Activated CD4-positive, alpha-beta T cell treated with anti-CD3 and anti-CD28 coated beads for 4 hours (primary cell): ENCODE measurements at places on chromosomes 6 and 20.

- DNase-seq = no peak
These were observed 71.1 kb downstream of the BFSP1 start for GRCh38 chr20:17460119-17460518.

DNA sequence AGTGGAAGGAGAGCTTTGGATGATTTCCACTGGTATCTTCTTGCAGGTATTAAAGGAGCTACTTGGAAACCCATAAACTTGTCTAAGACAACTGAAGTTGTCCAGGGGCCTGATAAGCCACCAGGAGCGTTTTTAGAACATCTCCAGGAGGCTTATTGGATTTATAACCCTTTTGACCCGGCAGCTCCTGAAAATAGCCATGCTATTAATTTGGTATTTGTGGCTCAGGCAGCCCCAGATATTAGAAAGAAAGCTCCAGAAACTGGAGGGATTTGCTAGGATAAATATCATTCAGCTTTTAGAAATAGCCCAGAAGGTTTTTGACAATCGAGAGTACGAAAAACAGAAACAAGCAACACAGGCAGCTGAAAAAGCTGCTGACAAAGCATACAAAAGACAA lies 461.0 kb upstream of the HTR1E start:
- no peak for DNase-seq

GRCh38 chr20:37282556-37282955 lies 6.9 kb upstream of the MANBAL start:
- DNase-seq = no peak

DNA sequence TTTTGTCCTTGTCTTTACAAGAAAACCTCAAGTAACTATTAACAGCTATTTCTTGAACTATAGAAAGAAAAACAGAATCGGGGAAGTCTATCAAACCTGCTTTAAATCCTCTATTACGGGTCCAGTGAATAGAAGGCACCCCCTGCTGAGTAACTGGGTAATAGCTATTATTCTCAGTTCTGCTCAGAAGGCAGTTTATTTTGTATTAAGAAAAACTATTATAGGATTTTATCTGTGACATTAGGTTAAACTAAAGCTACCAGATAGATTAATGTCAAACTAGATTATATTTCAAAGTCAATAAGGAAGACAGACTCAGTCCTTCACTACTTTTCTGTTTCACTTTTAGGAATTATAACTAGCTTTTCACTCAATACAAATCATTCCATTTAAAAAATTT lies 93.7 kb downstream of the DST start:
- DNase-seq = no peak

DNA sequence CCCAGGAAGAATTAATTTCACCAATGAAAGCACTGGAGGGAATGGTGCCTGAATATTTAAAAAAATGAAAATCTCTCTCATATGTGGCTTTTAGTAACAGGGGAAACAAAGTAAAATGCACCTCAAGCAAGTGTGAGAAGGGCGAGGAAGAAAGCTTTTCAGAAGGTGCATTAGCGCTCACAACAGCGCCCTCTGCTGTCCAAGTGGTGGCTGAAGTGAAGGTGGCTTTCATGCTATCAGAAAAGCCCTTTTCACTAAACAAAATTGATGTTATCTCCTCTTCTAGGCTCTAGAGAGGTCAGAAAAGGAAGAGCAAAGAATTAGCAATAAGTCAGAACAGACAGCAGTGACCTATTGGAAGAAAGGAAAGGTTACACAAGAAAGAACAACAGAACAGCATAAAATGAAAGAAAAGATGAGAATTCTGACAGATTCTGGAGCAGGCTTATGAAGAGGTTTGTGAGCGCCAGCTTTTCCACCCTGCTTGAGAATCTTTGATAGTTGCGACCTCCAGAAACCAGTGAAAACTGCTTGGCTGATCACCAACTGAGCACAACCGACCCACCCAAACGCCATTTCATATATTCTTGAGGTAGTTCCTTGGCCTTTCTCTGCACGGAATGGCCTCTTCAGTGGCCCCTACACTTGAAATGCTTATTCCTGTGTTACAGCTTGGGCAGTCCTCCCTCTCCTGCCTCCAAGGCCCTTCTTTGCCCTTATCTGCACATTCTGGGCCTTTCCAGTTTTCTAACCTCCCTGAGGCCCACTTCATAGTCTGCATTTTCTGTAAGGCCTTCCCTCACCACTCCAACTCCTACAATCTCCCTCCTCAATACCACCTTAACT lies 45.3 kb downstream of the SMLR1 start:
- peak; percentile 73 for DNase-seq

DNA sequence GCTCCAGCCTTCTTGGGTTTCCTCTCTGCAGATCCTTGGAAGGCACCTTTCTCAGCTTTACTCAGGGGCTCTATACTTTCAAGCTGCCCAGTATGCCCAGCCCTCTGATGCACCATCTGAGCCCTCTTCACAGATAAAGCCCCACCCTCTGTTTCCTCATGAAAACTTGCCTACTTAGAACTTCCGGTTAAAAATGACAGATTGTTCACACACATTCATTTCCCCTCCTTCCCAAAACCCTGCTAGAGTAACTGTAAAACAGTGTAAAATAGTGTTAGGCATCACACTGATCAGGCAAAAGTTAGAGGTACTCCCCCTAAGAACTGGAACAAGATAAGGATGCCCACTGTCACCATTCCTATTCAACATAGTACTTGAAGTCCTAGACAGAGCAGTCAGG lies 14.0 kb upstream of the GCM1 start:
- DNase-seq = no peak

GRCh38 chr6:24858177-24858653 lies 59.5 kb upstream of the ARMH2 start:
- no peak for DNase-seq

GRCh38 chr6:373773-374724 lies 17.5 kb upstream of the IRF4 start:
- DNase-seq = no peak

GRCh38 chr6:132304891-132305305 lies 96.4 kb downstream of the MOXD1 start:
- no peak for DNase-seq

GRCh38 chr6:144343701-144344428 lies 58.7 kb downstream of the UTRN start:
- no peak for DNase-seq

- no peak for DNase-seq
These were observed 121.8 kb downstream of the COL12A1 start for GRCh38 chr6:75084018-75084417.

DNA sequence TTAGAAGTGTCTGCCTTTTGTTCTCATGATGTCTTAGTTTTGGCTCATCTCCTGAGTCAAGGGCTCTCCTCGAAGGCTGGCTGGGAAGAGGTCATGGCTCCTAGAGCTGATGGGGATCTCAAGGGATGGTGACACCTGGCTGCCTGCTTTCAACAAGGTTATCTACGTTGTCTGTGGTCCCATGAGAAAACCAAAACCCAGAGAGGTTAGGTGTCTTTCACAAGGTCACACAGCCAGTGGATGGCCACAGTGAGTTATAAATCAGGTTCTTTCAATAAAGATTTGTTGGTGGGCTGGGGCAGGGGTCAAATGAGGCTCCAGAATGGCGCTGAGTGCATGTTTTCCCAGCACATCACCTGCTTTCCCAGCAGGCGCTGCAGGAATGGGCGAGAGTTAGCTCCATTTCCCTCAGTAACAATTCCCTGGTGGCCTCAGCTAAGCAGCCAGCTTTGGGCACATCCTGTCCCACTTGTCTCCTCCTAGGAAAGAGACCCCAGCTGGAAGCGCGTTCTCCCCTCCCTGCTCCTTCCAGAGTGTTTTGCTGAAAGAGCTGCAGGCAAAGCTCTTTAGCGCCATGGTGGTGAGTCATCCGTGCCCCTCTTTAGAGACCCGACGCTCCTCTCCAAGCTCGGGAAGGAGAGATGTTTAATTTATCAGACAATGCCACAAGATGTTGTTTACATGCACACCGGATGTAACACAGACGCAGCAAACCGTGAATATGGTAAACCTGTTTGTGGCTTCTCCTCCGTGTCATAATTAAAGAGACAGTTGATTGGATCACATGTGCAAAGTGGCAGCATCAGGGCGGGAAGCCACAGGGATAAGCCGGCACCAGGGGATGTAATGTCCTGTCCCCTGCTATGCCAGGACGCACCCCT lies 109.7 kb downstream of the LRFN2 start:
- peak; percentile 6 for DNase-seq

DNA sequence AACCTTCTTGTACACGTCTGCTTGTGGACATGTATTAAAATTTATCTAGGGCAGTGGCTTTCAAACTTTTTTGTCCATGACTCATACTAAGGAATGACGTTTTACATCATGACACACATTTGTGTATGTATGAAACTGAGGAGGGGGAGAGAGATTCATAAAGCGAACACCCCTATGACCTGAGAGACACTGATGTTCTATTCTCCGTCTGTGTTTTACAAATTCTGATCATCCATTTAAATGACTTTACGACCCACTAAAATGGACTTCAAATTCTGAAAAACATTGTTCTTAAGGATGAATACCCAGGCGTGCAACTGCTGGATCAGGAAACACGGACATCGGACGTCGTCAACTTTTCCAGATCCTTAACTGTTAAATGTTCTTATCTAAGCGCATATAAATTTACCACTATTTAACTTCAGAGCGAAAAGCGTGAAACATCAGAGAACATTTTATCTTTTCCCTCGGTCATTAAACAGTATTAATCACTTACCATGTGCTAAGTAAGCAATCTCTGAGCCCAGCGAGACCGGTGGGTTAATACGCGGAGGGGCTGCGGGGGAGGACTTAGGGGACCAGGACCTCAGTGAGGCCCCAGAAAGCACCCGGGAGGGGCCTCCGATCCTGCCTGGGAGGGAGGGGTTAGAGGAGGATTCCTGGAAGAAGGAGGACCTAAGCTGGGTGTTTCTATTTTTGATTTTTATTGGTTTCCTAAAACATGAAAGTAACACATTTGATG lies 1.2 kb downstream of the PLAGL1 start:
- no peak for DNase-seq

GRCh38 chr6:11770546-11771466 lies 7.8 kb downstream of the ADTRP start:
- DNase-seq = no peak

- no peak for DNase-seq
These were observed 21.0 kb downstream of the KIF13A start for GRCh38 chr6:17966451-17966850.

DNA sequence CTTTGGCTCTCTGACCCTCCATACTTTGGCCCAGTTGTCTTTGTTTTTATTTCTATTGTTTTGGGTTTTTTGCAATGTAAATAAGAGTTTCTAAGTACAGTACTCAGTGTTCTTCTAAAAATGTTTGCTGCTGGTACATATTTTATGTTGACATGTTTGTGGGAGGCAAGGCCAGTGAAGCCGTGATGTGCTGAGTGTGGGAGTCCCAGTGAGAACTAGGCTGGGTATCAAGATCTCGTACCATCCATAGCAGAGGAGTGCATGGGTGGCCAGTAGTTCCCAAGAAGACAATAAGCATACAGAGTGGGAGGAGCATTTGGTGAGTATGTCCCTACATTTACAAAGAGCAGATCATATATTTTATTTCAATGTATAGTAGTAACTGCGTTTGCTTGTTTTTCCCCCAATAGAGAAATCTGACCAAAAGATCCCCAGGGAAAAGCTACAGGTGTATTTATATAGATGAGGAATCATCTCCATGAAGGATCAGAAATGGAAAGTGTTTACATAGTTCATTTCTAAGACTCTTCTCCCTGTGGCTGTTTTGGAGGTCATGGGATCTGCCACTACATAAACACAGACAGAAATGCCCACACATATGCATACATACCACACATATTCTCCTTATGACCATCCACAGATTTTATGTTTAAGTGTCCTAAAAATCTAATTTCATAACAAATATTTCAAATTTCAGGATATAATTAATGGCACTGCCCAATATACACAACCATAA lies 285.9 kb downstream of the ALDH8A1 start:
- DNase-seq = no peak

DNA sequence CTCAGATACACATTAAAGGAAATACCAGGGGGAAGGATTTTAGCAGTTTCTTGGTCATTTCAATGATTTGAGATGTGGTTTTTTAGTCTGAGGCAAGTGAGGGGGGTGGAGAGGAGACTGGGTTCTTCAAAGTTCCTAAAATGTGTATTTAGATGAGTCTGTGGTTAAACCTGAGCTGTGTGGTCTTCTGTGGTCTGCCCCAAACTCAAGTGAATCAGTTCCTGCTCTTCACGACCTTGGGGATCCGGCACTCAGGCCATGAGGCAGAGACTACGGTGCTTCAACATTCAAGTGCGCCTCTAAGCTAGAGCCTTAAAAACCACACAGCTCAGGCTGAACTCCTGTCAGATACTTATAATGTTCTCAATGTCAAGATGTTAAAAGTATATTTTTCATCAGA lies 406.7 kb downstream of the LMBRD1 start:
- no peak for DNase-seq

GRCh38 chr6:25179051-25179778 lies 100.0 kb upstream of the CARMIL1 start:
- DNase-seq = no peak

GRCh38 chr6:144353871-144354314 lies 68.8 kb downstream of the UTRN start:
- DNase-seq = no peak

GRCh38 chr6:31768363-31769257 lies 6.2 kb downstream of the SAPCD1 start:
- no peak for DNase-seq

GRCh38 chr6:118724211-118724610 lies 72.8 kb upstream of the CEP85L start:
- DNase-seq = no peak

GRCh38 chr6:132344811-132345210 lies 56.5 kb downstream of the MOXD1 start:
- no peak for DNase-seq

GRCh38 chr6:84645000-84645399 lies 119.4 kb downstream of the TBX18 start:
- no peak for DNase-seq

GRCh38 chr6:151749341-151749740 lies 58.1 kb upstream of the ESR1 start:
- DNase-seq = no peak

- no peak for DNase-seq
These were observed 25.6 kb upstream of the GABRR1 start for GRCh38 chr6:89242574-89243330.

- DNase-seq = no peak
These were observed 110.3 kb downstream of the BCAS1 start for GRCh38 chr20:53959911-53960578.

- no peak for DNase-seq
These were observed 53.5 kb downstream of the TBC1D7 start for GRCh38 chr6:13274707-13275434.

GRCh38 chr6:41408982-41409381 lies 73.6 kb downstream of the NCR2 start:
- no peak for DNase-seq
